ENCODE measurements at places on chromosomes 3 and 15.

DNA sequence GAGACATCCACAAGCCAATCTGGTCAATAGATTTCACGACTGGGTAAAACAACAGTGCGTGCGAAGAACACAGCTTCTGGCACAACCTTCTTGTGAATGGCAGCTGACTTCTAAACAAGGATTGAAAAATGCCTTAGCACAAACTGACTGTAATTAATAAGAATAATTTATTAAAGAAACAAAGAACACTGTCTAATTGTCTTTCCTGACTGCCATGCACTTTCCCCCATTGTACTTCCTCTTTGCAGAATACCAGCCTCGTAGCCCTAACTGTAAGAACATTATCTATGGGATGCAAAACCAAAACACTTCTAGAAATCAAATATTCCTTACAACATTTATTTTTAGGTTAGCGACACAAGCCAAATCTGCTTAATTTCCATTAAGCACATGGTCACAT is 6.5 kb downstream of the FOXP1 start:
- DNase-seq = no peak

DNA sequence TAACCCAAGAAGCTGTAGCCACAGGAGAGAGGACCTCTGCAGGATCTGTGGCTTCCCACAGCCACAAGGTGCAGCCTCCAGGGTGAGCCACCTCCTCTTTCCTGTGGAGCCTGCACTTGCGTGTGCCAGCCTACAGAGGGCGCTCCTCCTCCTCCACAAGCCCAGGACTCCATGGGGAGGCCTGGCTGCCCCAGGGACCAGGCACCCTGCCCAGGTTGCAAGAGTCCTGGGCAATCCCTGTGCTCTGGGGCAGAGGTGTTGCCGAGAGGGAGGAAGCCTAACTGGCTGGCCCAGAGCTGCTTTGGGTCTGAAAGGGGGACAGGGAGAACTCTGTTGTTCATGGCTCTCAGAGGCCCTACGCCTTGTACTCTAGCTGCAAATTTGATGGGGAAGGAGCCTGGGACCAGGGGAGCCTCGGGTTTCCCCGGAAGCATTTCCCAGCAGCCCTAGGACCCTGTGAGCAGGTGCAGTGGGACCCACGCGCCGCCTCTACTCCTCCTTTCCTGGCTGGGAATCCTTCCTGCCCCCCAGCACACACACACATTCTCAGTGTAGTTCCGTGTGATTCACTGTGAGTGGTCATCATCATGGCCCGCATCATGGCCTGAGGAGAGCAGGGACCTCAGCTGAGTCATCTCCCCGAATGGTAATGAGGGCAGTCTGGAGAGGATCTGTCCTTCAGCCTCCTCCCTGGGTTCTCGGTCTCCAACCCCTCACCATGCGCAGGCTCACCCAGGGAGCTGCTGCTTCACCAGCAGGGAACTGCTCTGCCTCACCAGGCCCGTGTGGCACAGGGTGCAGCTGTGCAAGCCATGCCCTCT is 24.3 kb downstream of the TBC1D21 start:
- DNase-seq = no peak

DNA sequence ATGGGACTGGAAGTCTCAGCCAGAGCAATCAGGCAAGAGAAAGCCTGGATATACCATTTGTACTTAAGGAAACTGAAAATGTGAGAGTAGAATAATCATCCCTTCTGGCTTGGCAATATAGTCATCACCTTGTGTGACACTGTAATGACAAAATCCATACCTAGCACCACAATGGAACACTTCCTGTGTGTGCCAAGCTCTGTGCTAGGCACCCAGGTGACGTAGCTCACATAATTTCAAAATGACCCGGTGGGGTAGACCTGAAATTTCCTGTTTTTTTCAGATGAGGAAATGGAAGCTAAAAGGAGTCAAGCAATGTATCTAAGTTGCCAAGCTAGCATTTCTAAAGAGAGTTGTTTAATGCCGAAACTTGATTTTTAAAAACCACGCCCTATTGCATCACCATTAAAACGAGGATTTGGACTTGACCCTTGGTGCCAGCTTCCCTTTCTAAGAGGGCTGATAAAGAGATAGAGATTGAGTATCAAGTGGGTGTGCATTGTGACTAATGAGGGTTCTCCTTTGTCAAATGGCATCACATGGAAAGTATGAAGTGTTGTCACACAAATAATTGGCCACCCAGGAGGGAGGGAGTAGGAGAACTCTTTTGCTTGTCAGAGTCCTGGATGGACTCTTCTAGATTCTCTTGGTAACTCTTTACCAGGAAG is 141.3 kb upstream of the PDZRN3 start:
- no peak for DNase-seq

- DNase-seq = no peak
Observed at GRCh38 chr3:192834428-192834827, 83.2 kb downstream of the MB21D2 start.

DNA sequence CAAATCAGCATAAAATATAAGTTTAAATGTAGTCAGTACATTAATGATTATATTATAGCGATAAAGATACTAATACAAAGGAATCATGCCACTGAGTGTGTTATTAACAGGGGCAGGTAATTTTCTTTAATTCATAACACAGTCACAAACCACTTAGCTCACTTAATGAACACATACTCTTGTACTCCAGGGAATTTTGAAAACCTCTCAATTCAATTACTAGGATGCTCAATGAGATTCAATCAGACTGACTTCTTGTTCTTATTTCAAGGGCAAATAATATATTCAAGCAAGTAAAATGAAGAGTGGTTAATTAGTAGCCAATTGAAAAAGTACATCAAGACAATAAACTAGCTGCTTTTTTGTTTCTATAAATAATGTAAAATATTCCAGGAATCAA is 5.8 kb upstream of the SUCNR1 start:
- DNase-seq = no peak

- no peak for DNase-seq
Observed at GRCh38 chr3:155766206-155766605, 21.3 kb upstream of the PLCH1 start.

GRCh38 chr15:42020713-42021273 is at the start of gene PLA2G4E:
Gene PLA2G4E, minus strand, starts transcription at chr15:42021042. Its CDS starts 12 bp downstream, at chr15:42021030.
- no peak for DNase-seq

DNA sequence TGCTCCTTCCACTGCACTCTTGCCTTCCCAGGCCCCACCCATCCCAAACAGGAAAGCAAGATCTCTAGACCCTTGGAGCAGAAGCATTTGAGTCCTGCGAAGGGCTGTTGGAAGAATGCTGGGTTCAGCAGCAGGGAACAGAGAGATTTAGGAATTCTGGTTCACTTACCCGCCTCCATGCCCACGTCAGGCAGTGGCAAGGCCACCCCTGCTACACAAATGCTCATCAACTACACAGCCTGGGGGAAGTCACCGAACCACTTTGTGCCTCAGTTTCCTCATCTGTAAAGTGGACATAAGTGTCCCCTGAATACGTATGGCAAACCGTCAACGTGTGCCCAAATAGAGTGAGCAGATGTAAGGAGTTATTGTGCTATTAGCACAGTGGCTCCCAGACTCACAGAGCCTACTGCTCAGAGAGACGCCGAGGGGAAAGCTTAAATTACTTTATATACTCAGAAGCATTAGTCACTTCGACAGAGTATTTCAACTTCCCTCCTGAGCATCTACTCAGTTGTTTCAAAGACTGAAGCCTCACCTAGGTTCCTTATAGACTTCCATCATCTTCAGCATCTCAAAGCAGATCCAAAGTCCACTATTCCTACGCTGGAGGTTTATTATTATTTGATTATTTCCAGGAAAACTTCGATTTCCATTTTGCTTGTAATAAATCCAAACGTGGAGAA is 905 bp downstream of the HOMER2 start:
- no peak for DNase-seq

GRCh38 chr3:155748611-155749365 is 3.9 kb upstream of the PLCH1 start:
- DNase-seq = no peak

DNA sequence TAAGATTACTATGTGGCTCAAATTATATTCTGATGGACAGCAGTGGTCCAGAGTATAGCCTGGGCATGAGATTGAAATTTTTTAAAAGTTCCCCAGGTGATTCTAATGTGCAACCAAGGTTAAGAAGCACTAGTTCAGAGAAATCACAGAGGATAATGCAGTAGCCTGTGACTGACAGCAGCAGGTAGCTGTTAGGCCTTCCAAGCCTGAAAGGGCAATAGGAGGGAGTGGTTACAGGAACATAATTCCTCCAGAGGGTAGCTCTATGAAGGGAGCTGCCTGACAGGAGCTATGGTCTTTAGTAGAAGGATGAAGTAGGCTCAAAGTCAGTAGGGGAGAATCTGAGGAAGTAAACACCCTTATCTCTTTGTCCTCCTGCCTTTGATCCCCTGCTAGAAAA is 342.9 kb upstream of the PPP2R3A start:
- DNase-seq = no peak

- no peak for DNase-seq
Observed at GRCh38 chr3:71724584-71725270, 475 bp downstream of the EIF4E3 start.

DNA sequence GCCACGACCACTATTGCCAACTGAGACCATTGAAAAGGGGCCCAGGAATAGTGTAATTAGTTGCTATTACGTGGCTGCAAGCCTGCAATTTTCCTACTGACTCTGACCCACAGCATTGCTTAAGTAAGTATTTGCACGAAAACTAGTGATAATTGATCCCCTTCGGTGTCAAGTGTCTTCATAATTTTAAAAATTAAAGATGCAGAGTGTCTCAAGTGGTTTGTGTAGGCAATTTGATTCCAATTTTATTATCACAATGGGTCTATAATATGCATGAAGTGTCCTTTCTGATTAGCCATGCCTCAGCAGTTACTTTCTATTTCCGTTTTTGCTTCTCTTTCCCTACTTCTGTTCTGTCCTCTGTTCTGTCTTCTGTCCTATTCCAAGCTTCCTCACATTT is 259.2 kb downstream of the C3orf38 start:
- DNase-seq = no peak

DNA sequence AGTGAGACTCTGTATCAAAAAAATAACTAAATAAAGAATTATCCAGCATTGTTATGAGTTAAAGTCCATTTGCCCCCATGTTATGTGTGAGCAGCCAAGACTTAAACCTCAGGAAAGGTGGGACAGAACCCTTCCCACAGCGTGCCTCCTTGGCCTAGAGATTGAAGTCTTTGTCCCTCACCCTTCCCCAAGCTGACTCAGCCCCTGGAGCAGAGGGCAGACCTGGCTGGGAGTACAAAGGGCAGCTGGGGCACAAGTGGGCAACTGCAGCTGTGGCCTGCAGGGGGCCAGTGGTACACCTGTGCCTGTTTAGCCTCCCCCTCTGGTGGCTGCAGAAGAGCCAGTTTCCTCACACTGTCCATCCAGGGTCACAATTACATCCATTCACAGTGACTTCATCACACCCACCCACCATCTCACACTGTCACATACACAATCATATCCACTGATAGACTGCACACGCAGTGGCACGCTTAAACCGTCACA is 940 bp upstream of the ACY1 start:
- no peak for DNase-seq

GRCh38 chr3:127443581-127444375 is 146.8 kb downstream of the TPRA1 start:
- no peak for DNase-seq

DNA sequence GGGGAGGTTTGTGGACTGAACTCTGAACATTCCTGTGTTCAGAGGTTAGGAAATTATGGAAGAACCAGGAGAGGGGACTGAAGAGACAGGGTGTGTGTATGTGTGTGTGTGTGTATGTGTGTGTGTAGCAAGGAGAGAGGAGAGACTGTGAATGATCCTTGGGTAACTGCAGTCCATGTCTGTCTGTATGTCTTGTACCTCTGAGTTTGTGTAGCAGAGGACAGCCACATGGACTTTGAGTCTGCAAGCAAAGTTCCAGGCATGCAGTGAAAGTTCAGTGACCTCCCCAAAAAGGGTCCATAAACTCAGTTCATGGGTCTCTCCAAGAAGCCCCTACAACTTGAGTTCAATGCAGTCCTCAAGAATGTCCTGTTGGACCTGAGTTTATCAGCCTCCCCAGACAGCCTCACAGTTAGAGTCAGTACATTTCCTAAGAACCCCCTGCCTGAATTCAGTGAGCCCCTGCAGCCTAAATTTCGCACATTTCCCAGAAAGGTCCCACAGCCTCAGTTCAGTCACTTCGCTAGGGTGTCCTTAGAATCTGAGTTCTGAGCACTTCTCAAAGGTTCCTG is 28.3 kb upstream of the HERC1 start:
- no peak for DNase-seq

- DNase-seq = no peak
Observed at GRCh38 chr3:65107174-65107573, 419.4 kb upstream of the ADAMTS9 start.

- no peak for DNase-seq
Observed at GRCh38 chr3:41404582-41404981, 205.3 kb downstream of the CTNNB1 start.

DNA sequence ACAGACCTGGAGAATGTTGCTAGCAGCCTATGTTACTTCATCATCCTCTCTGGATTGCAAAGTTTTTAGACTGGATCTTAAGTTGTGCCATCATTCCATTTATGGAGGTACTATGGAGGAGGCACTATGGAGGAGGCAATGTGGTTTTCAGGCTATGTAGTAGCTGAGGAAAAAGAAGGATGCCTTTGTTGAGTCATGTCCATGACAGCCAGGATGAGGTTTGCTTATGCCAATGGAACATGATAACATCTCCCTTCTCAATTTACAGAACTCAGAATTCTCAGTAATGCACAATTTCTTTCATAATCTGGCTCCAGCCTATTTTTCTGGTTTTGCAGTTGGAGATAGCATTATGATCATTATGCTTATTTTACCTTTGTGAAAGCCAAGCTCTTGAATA is 65.9 kb upstream of the TMEM108 start:
- DNase-seq = no peak

GRCh38 chr15:95880630-95881029 is 449.9 kb upstream of the NR2F2 start:
- no peak for DNase-seq

- DNase-seq = peak; percentile 85
Observed at GRCh38 chr3:184320104-184320445, 5.7 kb downstream of the EIF4G1 start.

- no peak for DNase-seq
Observed at GRCh38 chr3:13532631-13533030, 16.3 kb upstream of the FBLN2 start.

GRCh38 chr3:126024049-126024854 is 55.3 kb downstream of the ROPN1B start:
- DNase-seq = no peak

Data from hypothalamus (tissue), 51 donors.